ENCODE measurements at places on chromosomes 2 and 18.

- no peak for DNase-seq
These were observed 399.3 kb downstream of the BCL11A start for GRCh38 chr2:60154142-60154541.

GRCh38 chr2:193141-193671 is 70.6 kb downstream of the SH3YL1 start:
- DNase-seq: peak; percentile 31

- DNase-seq: no peak
These were observed 116.9 kb downstream of the RND3 start for GRCh38 chr2:150370561-150370960.

- DNase-seq: no peak
These were observed 8.2 kb upstream of the SNED1 start for GRCh38 chr2:240990266-240990529.

GRCh38 chr18:33472509-33472908 is 32.0 kb upstream of the CCDC178 start:
- DNase-seq: no peak

DNA sequence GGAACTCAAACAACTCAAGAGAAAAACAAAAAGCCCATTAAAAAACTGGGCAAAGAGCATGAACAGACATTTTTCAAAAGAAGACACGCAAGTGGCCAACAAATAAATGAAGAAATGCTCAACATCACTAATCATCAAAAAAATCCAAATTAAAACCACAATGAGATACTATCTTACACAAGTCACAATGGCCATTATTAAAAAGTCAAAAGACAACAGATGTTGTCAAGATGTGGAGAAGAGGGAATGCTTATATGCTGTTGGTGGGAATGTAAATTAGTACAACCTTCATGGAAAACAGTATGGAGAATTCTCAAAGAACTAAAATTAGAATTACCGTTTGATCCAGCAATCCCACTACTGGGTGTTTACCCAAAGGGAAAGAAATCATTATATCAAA is 15.1 kb downstream of the LMAN1 start:
- DNase-seq: no peak

DNA sequence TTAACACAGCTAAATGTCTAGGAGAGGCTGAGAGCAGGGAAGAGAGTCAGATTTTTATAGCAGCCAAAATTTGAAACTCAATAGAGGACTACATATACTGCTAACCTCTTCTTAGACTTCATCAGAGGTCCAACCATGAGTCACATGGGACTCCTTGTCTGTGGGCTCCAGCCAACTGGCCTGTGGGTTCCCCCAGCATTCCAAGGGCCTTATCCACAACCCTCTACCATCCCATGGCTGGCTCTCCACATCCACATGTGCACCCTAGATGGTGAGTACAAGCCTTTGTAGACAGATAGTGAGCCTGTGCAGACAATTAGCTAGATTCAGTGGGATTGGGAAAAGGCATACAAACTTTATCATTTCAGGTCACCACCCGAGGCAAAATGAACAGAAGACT is 901.9 kb upstream of the ZEB2 start:
- DNase-seq: no peak

GRCh38 chr2:118040891-118041290 is 27.0 kb upstream of the CCDC93 start:
- no peak for DNase-seq

- DNase-seq: no peak
These were observed 8.2 kb upstream of the INPP1 start for GRCh38 chr2:190335225-190335559.

DNA sequence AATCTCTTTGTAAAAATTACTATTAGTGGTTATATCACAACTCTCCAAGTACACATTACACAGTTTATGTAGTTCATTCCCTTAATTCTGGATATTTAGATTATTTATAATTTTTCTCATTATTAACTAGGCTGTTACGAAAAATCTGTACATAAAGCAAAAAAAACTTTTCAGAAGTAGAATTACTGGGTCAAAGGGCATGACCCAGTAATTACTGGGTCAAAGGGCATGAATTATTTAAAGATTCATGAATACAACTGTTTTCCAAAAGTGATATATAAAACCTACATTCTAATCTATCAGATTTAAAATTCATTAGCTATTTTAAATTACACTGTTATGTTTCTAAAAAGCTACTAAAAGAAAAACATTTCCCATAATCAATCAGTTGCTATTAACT is 55.3 kb downstream of the MSH6 start:
- no peak for DNase-seq

DNA sequence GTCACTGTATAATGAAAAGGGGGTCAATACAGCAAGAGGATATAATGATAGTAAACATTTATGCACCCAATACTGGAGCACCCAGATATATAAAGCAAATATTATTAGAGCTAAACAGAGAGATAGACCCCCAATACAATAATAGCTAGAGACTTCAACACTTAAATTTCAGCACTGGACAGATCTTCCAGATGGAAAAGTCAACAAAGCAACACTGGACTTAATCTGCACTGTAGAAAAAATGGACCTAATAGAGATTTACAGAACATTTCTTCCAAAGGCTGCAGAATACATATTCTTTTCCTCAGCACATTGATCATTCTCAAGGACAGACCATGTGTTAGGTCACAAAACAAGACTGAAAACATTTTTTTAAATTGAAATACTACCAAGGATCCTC is 26.7 kb downstream of the ZBTB14 start:
- DNase-seq: no peak

DNA sequence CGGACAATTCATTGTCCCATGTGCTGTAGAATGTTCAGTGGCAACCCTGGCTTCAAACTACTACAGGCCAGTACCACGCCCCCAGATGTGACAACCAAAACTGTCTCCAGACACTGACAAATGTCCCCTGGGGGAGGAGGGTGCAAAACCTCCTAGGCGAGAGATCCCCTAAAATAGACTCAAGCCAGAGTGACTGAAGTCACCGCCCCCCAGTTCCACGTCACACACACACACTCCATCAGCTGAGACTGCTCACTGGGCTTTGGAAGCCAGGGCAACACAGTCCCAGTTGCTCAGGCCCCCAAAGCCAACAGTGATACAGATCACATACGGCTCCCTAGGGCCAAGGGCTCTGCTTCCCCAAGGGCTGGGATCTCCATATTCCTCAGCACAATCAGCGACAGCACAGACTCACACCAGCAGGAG is 19.1 kb downstream of the HDAC4 start:
- no peak for DNase-seq

DNA sequence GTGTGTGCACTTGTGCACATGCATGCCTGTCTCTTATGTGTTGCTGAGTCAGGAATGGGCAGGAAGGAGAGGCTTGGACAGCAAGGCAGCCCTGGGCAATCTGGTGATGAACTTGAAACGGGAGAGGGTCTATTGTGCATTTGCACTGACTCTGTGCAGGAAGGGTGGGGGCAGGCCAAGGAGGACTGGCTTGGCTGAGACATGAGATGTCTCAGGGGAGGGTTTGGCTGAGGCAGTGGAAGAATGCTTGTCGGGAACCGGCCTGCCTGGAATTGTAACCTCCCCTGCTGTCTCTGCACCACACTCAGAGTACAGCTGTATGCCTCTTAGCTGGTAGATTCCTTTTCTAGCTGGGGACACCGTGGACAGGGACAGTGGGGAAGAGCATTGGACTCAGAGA is 176.1 kb upstream of the TNP1 start:
- no peak for DNase-seq

GRCh38 chr2:169734169-169734847 is 676 bp downstream of the KLHL23 start:
- no peak for DNase-seq

DNA sequence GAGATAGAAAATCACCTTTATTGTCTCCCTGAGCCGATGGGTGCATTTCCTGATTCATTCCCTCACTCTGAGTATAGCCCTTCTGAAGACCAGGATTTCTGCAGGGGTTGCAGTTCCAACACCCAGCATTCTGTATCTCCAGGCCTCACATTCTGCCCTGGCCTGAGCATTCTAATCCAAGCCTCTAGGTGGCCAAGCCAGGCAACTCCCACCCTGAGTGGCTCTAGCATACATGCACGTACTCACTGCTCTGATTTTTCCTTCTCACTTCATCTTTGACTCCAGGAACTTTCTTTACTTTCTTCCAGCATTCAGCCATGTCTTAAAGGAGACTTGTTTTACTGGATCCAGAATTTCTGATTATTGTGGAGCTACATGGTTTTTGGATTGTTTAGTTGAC is 100.7 kb upstream of the STK39 start:
- DNase-seq: no peak

GRCh38 chr2:136664713-136665405 is 100.5 kb upstream of the THSD7B start:
- DNase-seq: no peak

- no peak for DNase-seq
These were observed 44.4 kb downstream of the BCL11A start for GRCh38 chr2:60509066-60509465.

DNA sequence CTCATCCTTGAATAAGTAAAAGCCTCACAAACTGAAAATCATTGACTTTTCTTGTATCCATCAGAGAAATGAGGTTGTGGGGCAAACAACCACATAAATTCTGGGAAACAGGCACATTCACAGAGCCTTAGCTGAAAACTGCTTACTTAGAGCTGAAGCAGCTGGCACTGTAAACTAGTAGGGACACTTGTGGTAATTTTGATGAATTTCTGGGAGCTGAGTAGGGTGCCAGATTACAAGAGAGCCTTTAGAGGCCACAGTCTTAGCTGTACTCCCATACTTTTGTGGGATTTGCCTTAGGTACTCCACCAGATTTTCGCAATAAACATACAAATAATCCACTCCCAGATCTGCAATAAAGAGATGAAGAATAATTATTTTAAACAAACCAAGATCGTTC is 315.2 kb downstream of the TMX3 start:
- DNase-seq: no peak

DNA sequence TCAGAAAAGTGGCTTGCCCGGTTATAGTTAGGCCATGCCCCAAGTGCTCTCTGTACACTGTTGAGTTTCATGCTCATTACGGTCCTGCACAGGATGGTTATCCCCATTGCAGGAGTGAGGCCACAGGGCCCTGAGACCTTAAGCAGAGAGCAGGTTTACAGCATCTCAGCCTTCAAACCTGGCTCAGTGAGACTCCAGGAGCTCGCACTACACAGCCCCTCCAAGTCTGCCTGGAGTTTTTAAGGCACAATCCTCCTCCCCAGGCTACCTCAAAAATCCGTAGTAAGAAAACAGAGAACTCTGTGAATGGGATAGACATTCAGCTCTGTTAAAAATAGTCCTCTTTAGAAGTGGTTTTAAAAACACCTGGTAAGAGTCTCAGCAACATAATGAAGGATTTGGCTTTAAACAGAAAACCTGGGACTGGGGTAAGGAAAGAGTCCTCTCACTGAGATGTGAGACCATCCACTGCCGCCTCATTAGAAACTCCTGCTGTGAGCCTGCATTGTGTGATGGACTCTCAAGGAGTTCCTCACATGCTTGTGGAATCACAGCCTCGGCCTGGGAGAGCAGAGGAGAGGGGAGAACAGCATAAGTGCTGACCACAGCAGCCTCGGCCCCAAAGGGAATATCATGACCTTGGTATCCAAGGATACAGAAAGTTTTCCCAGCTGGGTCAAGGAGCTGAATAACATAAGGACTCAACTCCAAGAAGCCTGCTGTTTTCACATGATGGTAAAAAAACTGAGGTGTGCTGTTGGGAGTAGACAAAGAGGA is 214.8 kb downstream of the ATAD2B start:
- DNase-seq: no peak

GRCh38 chr2:152686321-152686720 is 30.9 kb downstream of the PRPF40A start:
- no peak for DNase-seq

- DNase-seq: no peak
These were observed 223.5 kb downstream of the EIPR1 start for GRCh38 chr2:3154146-3154545.

GRCh38 chr2:256094-256493 is 7.7 kb downstream of the SH3YL1 start:
- no peak for DNase-seq

GRCh38 chr2:132037527-132038178 is 124.1 kb downstream of the ANKRD30BL start:
- no peak for DNase-seq

GRCh38 chr2:134677856-134678756 is 40.7 kb downstream of the TMEM163 start:
- no peak for DNase-seq

DNA sequence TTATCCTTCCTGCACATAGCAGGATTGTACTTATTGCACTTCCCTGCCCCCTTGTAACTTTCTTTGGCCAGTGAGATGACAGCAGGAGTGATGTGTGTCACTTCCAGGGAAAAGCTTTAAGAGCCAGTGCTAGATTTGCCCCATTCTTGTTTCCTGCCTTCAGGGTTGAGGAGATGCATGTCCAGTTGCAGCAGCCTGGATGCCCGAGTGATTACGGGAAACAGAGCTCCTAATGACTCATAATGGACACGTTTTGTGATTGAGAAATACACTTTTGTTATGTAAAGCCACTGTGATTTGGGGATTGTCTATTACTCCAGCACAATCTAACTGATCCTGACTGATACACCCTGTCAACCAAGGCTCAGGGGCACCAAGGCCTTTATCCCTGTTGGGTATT is 5.0 kb upstream of the TET3 start:
- DNase-seq: no peak

DNA sequence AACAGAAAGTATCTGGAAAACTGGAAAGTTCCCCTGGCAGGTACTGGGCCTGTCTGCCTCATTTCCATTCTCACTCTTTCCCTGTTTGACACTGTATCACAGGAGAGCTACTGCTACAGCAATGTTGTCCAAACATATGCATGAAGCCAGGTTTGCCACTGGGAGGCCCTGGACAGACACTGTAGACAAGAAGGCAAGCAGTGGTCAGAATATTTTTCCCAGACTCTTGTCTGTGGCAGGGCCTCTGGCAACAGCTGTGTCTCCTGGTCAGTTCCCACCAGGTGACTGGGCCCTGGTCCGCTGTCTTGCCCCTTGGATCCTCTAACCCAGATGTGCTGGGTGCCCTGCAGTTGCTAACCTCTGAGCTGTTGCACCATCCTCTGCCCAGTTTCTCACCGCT is 178.9 kb upstream of the FANCL start:
- DNase-seq: no peak

- no peak for DNase-seq
These were observed 33.2 kb upstream of the RMND5A start for GRCh38 chr2:86686905-86687304.

DNA sequence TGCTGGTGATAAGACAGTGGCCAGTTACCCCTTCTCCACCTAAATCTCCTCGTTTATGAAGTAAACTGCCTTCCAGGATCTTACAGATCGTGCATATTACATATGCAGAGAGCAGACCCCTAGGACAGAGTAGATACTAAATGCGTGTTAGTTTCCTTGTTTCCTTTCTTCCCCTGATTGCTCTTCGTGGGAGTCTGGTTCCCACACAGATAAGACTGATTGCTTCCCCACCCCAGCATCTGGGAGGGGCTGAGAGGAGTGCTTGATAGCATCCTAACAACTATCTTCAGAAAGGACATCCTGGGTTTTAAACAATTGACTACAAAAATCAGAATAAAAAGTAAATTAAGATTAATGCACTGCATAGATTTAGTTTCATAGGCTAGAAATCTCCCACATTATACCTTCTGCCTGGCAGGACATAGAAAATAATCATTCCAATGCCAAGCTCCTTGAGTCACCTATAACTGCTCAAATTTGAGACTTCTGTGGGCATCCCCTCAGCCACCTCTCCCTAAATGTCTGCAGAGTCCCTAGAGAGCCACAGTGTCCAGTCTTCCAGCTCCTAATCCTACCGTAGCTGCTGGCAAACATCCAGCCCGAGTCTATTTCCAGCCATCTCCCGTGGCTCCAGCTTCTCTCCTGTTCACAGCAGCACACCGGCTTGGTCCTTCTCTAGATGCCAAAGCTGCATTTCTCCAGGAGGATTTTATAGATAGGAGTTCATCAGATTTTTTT is 128.3 kb downstream of the LRRC30 start:
- no peak for DNase-seq

All from stimulated activated CD8-positive, alpha-beta memory T cell treated with anti-CD3 and anti-CD28 coated beads, Interleukin-4, amount 100 ng/mL, for 24 hours (primary cell).